ENCODE measurements at places on chromosomes 6 and 20.

GRCh38 chr6:158262755-158263154, 49.5 kb upstream of the TULP4 start:
- no peak for DNase-seq

DNA sequence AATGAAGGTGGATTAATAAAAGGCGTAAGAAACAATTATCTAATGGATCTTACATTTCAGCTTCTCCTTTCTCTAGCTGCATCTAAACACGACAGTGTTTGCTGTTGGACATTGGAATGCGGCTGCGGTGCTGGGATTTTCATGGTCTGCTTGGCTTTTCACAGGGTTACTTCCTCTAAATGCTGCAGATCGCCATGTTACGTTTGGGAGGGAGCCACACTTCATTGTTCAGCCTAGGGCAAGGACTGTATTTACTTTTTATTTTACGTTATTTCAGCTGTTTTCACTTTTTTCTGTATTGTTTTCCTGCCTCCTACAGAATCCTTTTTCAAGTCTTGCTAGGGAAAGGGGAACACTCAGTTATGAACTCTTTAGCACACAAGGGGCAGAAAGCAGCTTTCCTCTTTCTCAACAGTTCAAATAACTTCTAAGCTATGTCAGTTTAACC, 97.9 kb upstream of the MTHFD1L start:
- no peak for DNase-seq

GRCh38 chr6:122035173-122035572, 364.3 kb upstream of the HSF2 start:
- DNase-seq, result no peak

DNA sequence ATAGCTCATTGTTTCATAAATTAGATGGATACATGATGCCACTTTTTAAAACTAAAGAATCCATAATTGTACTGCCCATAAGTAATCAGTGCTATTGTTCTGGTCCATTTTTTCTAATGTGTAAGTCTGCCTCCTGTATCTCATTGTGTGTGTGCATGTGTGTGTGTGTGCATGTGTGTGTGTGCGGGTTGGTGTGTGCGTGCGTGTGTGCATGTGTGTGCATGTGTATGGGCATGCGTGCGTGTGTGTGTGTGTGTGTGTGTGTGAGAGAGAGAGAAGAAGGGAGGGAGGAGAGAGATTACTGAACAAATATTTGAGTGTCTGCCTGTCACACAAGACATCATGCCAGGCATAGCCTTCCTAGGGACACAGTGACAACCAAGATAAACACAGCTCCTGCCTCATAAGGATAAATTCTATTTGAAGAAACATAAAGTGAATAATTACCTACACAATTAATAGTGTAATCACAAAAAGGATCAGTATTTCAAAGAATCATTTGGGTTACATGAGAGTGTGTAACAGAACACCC, 33.2 kb upstream of the RPS6KA2 start:
- no peak for DNase-seq

DNA sequence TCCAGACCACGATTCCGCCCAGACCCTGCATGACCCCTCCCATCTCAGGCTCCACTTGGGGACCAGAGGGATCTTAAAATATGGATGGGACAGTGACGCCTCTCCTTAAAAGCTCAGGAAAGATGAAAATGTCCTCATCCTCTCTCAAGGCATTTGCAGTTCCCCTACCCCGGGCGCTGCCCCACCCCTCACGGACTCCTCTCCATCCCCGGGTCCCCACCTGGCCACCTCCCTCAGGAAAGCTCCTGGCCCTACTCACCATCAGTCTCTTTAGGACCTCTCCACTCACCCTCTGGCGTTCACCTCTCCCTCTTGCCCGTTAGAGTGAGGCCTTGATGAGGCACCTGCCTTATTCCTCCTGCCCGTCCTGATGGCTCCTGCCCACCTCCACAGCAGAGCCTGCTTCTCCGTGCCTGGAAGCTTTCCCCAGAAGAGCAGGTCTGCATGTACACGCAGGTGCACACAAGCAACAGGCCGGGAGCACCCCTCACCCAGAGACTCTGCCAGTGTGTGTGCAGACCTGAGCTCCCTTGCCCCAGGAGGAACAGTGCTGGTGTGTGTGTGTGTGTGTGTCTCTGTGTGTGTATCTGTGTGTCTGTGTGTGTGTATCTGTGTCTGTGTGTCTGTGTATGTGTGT, 105.6 kb upstream of the NXT1 start:
- DNase-seq, result no peak

- no peak for DNase-seq
These were observed 6.9 kb downstream of the POLH start for GRCh38 chr6:43582911-43583310.

- DNase-seq, result no peak
These were observed 19.2 kb upstream of the CDKN1A start for GRCh38 chr6:36659271-36659670.

- peak; percentile 11 for DNase-seq
These were observed 43.1 kb upstream of the TNFAIP3 start for GRCh38 chr6:137823826-137824555.

DNA sequence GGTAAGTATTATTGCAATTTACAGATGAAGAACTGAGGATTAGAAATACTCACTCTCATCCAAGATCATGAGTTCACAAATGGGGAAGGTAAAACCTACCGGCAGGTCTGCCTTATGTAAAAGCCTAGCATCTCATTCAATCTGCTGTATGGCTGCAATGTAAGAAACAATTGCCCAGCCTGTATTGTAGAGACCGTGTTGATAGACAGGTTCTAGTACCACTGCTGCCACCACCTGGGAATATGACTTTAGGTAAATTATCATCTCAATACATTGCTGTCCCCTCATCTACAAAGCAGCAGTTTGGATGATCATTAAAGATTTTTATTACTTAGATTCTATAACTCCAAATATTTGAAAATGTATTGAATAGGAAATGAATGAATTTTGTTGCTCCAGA, 23.3 kb upstream of the ARHGAP18 start:
- no peak for DNase-seq

DNA sequence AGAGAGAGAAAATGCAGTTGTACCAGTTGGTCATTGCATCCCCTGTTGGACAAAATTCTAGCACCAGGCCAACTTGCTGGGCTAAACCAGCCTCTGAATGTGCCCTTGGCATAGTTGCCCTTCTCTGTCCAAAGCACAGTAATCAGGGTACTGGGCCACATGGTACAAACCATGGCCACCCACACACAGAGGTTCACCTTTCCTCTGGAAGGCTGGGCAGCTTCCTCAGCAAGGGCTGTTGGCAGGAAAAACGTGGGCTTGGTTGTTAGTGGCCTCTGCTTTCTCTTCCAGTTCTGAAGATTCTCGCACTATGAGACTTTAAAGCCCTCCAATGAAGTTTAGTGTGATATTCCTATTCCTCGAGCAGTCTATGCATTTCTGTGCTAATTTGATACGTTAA, 706 bp downstream of the DDO start:
- DNase-seq, result no peak

GRCh38 chr6:56096946-56097621, 150.3 kb downstream of the COL21A1 start:
- no peak for DNase-seq

DNA sequence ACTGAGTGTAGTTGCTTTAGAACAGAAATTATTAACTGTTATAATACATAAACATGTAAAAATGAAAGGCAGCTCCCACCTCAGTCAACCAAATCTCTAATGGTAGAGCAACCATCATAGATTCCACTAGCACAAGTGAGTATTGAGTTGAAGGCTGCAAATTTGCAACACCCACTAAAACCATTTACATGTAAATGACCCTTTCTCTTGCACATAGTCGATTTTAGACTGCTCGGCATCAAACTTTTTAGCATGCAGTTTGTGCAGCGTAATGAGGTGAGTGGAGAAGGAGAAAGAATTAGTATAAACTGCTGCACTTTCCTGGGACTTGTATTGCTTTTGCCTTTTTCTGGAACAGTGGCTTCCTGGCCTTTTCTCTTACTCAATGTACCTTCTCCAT, 62.8 kb downstream of the FBXO5 start:
- DNase-seq, result no peak

DNA sequence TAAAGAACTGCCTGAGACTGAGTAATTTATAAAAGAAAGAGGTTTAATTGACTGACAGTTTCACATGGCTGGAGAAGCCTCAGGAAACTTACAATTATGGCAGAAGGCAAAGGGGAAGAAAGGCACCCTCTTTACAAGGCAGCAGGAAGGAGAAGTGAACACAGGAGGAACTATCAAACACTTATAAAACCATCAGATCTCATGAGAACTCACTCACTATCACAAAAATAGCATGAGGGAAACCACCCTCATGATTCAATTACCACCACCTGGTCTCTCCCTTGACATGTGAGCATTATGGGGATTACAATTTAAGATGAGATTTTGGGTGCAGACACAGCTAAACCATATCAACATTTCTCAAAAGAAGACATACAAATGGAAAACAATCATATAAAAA, 266.3 kb downstream of the EPM2A start:
- no peak for DNase-seq

DNA sequence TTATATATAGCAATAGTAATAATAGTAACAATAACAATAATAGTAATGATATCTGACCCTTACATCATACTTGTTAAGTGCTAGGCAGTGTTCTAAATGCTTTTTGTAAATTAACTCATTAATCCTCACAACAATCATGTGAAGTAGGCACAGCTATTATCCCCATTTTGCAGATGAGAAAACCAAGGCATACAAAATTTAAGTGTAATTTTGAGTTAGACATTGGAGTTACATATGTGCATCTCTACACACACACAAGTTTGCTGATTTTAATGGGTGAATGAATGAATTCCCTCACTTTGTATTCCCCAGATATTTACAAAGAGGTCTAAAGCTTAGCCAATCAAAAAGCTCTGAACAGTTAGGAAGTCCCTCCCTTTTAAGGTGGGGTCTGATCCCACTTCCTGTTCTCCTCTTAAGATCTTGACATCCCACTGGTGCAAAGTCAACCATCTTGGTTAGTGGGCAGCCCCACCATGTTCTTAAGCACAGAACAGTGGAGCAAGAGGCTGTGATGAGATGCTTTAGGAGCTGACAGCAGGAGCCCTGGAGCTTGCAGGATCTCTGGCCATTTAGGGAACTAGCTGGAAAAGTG, 85.3 kb upstream of the FOXP4 start:
- no peak for DNase-seq

- no peak for DNase-seq
These were observed 757 bp upstream of the SAMD3 start for GRCh38 chr6:130223508-130223907.

DNA sequence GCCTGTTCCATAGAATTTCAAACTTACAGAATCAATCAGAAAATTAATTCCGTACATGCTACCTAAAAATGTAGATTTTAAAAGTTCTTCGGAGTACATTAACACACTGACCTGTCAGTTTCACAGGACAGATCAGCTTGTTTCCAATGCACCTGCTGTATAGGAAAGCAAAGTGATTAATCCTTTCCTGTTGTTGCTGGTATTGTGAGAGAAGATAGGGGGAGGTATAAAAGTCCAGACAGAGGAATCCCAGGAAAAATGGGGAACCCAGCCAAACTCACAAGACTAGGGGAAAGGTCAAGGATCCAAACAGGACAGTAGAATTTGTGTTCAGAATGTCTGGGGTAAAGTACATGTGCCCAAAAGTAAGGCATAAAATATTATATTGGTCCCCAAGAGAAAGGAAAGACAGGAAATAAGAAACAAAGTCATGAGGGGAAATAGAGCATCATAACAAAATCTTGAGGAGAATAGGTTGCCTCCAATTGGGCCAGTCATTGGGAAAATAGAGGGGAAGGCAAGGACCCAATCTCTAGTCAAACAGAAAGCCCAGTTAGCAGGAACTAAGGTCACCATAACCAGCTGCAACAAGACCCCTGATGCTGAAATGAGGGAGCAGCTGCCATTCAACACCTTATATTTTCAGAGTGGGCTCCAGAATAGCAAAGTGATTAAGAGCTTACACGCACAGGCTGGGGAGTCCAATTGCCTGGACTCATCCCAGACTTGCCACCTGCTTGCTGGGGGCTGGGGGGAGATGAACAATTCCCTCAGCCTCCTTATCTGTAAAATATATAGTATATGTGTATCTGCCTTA, 10.3 kb downstream of the FILIP1 start:
- DNase-seq, result no peak

DNA sequence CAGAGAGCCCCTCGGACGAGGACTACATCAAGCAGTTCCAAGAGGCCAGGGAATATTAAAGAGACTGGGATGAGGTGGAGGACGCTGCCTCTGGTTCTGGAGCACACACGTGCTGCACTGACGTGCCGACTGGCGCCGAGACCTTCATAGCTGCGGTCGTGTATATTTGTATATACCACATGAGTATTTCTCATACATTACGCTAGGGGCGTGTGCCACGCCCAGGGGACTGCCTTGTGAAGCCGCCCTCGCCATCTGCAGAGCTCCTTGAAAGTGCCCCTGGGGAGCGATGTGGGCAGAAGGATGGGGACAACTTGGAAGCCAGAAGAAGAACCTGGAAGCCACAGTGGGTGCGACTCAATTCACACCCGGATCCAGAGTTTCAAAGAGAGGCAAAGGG, 78.3 kb downstream of the ISM1 start:
- no peak for DNase-seq

DNA sequence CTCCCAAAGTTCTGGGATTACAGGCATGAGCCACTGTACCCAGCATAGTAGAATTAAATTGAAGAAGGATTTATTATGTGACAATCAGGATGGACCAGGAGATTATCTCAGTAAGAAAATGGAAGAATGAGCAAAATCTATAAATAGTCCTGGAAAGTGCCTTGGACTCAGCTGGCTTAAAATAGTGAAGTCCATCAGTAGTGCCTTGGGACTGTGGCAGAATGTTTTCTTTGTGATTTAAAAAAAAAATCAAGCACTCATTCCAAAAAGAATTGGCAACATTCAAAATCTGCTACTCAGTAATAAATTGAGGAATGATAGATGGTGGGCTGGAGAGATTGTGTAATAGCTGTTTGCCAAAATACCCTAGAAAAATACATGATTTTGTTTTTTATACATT, 37.0 kb upstream of the MAS1 start:
- DNase-seq, result no peak

DNA sequence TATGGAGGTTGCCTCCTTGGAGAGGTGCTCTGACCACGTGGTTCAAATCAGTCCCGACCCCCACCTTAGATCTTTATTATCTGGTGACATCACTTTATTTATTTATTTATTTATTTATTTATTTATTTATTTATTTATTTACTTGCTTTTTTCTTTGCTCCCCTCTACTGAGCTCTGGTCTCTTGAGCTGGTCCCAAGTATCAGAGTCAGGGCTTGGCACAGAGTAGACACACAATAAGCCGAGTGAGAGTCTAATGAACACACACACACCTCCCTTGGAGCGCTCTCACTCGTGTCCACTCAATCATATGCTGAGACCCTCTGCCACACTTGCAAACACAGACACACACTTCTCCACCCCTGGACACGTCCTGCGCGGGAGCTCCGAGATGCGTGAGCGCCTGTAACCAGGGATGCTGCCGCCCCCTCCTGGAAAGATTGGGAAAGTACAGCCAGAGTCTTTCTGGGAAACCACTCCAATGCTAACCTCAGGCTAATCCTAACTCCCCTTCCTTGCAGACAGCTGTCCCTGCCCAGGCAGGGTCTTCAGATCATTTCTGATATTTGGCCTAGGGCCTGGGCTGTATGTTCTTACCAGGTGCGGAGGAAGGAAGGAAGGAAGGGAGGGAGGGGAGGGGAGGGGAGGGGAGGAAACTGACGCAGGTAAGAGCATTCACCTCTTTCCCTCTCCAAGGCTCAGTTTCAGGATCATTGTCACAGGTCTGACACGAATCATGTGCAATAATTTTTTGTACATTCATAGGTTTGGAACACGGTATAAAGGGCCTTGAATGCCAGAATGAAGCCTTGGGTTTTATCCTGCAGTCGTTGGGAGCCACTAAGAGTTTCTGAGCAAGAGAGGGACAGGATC, 70.9 kb downstream of the STK35 start:
- DNase-seq, result peak; percentile 44
